ENCODE measurements at places on chromosomes 12 and 14.

- no peak for DNase-seq
Observed at GRCh38 chr12:63994704-63995103, 150.2 kb downstream of the SRGAP1 start.

- no peak for DNase-seq
Observed at GRCh38 chr14:81246461-81247270, 25.9 kb upstream of the GTF2A1 start.

DNA sequence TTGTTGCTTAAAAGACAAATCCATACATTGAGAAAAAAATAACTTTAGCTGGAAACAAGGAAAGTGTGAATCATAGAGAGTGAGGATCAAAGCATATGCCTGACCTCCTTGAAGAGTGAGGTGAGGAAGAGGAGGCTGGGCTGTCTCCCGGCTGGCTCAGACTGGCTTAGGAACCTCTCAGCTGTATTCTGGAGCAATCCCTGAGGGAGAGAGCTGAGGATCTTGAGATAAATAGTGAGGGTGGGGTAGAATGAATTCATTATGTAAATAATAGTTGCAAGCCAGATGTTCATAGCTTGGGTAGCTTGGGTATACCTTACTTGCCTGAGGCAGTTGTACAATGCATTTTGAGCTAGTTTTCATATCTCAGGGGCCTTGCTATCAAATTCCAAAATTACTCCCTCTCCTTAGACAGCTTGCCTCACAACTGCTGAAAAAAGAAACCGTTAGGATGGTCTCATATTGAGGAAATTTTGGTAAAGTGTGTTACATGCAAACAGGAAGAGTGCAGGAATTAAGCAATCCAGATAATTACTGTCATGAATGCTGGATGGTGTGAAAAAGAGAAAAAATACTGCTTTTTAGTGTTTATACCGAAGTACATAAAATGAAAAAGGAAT is 30.5 kb upstream of the SLC15A5 start:
- no peak for DNase-seq

- no peak for DNase-seq
Observed at GRCh38 chr14:30143627-30144026, 216.0 kb upstream of the PRKD1 start.

GRCh38 chr12:126998747-126999285 is 1268.2 kb upstream of the TMEM132C start:
- no peak for DNase-seq

GRCh38 chr14:20435582-20436362 is at the start of gene KLHL33:
TSS of gene KLHL33 (minus strand) at chr14:20436166. CDS start at chr14:20435811, 355 bp downstream.
- no peak for DNase-seq

DNA sequence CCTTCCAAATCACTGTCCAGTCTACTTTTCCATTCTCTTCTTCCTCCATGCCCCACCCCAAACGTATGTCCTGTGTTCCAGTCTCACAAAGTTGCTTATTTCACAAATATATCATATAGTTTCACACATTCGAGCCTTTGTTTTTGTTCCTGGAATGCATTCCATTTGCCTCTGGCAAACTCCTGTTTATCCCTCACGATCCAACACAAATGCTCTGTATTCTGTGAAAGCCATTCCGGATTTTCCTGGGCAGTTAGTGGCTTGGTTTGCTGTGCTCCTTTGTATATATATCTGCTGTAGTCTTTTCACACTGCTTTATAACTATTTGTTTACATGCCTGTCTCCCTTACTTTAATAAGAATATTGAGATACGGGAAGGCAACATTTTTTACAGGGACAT is 9.0 kb downstream of the RIC8B start:
- DNase-seq: no peak

- DNase-seq: no peak
Observed at GRCh38 chr14:90447720-90448497, 51.1 kb downstream of the CALM1 start.

DNA sequence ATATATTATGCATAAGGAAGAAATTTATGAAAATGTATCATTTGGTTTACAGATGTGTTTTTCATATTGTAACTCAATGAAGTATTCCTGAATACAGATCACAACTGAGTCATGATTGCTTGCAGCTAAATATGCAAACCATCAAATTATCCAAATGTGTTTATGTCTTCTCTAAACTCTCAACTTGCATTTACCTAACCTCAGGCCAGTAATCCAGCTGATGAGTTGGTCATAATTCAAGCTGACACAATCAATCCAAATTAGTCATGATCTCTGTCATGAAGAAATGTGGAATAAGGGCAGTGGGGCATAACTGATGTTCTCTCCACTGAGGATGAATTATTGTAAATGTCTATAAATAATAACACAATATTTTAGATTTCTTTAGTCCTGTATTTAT is 104.8 kb upstream of the CNTN1 start:
- DNase-seq: no peak

GRCh38 chr12:91404441-91404840 is 221.8 kb upstream of the DCN start:
- no peak for DNase-seq

GRCh38 chr12:123532808-123533649 is 490 bp downstream of the RILPL1 start:
- no peak for DNase-seq

DNA sequence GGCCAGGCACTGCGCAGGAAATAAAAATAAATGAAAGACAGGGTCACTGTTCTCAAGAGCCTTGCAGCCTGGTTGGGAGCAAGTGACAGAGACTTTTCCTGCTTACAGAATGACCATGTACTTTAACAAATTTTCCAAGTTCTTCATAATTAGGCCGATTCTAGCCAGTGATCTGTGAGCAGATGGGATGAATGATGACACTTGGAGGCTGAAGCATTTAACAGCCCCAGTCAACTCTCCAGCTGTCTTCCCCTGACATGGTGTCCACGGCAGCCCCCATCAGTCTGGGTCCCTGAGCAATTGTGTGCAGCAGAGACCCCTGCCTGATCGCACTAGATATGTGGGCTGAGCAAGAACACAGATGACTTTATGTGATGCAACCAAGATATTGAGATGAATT is 198.8 kb downstream of the NTF3 start:
- no peak for DNase-seq

DNA sequence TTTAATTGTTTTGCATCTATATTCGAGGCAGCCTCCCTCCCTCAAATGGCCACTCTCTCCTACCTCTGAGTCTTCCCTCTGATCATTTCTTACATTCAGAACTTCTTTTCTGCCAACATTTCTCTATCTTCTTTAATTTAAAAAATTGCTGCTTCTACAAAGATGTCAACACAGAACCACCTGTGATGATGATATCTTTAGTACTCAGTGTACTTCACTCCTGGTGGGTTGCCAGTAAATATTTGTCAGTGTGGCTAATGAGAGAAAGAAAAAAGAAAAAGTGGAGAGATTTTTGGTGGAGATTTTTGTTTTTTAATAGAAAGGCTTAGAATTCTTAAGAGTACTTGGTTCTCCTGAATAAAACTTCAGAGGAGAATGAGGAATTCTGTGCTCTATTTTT is 8.1 kb downstream of the RIC8B start:
- DNase-seq: no peak

DNA sequence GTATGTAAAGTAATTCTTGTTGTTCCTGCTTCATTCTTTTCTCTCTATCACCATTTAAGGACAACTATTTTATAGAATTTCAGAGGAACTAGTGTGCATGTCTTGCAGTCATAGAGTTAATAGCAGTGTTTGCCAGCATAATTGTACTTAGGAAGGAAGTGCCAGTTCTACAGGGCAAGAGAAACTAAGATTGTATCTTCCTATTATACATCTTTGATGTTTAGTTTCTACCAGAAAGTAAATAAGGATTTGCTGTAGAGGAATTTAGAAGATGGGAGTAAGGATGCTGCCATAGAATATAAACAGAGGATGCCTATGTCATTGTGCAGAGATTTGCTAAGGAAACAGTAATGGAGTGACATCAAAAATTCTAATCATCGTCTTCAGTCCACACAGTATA is 270.9 kb upstream of the NPAS3 start:
- no peak for DNase-seq

DNA sequence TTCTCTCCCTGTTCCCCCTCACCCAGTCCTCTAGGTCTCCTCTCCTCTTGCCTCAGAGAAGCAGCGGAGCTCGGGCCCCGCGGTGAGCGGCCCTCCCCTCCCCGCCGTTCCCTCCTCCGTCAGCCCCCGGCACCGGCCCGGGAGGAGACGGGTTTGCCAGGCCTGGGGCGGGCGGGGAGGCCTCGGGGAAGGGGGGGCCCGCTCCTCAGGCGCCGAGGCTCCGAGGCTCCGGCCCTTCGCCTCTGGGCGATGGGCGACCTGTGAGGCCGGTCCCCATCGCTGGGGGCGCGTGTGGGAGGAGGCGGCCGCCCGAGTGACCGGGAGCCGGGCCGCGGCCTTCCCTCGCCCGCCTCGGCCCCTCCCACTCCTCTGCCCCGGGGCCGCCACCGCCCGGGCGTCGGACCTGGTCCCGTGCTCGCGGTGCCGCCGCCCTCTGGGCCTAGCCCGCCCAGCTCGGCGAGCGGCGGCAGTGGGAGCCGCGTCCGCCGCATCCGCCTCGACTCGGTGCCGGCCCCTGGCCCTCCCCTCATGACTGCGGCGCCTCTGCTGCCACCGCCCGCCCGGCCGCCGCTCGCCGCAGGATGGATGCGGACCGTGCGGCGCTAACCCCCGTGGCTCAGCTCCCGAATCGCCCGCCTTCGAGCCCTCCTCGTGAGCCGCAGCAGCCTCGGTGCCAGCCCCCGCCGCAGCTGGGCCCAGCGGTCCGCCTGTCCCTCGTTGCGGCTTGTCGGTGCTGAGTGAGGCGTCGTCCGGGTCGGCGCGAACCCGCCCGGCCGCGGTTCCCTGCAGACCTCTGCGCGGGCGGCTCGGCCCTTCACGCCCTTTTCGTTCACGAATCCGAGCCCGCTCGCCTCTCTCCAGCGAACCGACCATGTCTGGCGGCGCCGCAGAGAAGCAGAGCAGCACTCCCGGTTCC is 574 bp downstream of the WNK1 start:
- peak; percentile 20 for DNase-seq

GRCh38 chr14:72892103-72892878 is 1.6 kb downstream of the DPF3 start:
- DNase-seq: peak; percentile 12

DNA sequence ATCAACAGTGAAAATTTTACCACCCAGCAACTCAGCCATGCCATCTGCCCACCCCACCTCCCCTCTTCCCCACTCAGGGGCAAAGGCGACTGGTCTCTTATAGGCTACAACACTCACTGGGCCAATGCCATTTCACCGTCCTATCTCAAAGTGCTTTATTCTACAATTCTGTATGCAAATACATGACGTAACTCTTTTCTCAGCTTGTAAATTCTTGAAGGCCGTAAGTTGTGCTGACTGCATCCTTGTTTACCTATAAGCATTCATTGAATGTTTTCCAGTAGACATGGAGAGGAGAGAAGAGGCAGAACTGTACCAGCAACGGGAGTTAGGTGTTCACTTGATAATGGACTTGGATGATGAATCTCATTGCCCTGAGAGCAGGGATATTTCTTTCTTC is 15.6 kb downstream of the BCL2L14 start:
- no peak for DNase-seq

GRCh38 chr14:88305528-88306322 is 17.3 kb downstream of the KCNK10 start:
- DNase-seq: no peak

DNA sequence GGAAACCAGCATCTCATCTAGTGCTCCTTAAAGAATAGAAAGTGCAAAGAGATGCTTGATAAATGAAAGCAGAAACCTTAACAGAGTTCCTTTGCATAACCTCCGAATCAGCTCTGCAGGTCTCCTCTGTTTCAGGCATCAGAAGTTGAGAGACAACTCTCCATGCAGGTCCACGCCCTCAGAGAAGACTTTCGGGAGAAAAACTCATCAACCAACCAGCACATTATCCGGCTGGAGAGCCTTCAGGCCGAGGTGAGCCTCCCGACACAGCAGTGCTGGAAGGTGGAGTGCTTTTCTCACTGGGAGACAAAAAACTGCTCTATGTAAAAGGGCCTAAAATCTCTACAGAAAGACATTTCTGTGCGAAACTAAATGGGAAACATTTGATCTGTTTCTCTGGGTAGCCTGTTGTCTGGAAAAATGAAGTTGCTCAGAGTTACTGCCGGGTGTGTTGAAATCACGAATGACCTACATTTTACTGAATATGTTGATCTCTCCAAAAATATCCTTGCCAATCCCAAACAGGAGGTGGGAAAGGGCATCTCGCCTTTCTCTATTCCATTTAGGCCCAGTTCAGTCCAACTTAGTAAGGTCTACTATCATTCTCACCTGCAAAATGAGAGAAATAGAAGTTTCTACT is 54.9 kb downstream of the RAB35 start:
- DNase-seq: no peak

DNA sequence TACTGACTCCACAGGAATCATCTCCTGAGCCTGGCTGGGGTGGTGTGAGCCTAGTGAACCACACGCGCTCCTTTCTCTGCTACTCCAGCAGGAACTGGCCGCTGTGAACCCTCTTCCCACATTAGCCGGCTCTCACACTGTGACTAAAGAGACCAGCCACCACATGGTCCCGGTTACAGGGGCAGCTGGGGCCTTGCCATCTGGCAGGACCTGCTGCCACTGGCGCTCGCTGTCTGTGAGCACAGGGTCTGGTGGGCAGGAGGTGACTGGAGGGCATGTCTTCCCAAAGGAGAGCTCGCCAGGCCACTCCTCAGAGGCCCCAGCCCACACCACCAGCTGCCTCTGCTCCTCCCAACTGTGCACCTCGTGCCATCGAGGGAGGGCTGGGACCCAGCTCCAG is 99.3 kb downstream of the SINHCAF start:
- DNase-seq: no peak

DNA sequence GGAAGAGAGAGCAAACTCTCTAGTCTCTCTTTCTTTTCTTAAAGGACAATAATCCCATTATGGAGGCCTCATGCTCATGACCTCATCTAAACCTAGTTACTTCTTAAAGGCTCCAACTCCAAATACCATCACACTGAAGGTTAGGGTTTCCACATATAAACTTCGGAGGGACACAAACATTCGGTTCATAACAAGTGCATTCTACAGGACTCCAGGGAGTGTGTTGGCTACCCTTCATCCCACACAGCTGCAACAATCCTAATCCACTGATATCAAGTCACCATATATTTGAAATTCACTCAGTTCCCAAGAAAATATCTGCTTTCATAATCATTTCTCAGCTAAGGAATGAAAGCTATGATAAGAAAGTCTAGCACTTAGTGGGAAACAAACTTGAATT is 265.9 kb upstream of the PLEKHG7 start:
- no peak for DNase-seq

Data from stimulated activated CD4-positive, alpha-beta T cell treated with anti-CD3 and anti-CD28 coated beads, Interleukin-12 subunit alpha, Interleukin-12 subunit beta, amount 100 ng/mL, for 24 hours (primary cell).